ENCODE measurements at places on chromosomes 12 and 14. TPM values are rescaled to one million over a fixed set of nuclear protein-coding genes. Genes with fewer than 3 reads are reported as not detected.

GRCh38 chr12:116338064-116338846, 60.8 kb upstream of the MED13L start:
- no peak overlapping the region for H3K27ac ChIP-seq
- no peaks in the 10 kb centered on the region for H3K4me1 ChIP-seq
- no peak for DNase-seq
- no peak overlapping the region for H3K4me3 ChIP-seq
- H3K36me3 ChIP-seq = no peaks in the 10 kb centered on the region

DNA sequence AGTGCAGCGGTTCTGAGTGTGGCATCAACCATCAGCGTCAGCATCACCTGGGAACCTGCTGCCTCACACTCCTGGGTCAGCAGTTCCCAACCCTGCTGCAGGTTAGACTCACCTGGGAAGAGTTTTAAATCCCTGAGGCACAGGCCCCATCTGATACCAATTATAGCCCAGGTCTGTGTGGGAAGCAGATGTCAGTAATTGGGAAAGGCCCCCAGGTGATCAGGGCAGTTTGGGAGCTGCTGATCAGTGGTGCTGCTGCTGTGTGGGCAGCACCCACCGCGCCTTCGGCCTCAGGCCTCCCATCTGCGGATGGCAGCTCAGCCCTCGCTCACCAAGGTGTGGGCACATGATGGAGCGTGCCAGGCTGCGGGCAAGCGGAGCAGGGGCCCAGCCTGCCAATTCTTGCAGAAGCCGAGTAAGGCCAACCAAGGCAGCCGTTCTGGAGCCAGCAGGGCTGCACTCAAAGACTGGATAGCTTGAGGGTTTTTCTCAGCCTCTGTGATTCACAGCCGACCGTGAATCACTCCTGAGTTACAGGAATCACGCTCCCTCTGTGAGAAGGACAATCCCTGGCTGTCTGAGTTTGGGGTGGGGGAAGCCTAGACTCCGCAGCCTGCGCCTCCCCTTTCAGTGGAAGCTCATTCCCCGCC, 155.6 kb upstream of the SFSWAP start:
- H3K4me1 ChIP-seq = no peaks in the 10 kb centered on the region
- H3K4me3 ChIP-seq = no peak overlapping the region
- H3K36me3 ChIP-seq = no peaks in the 10 kb centered on the region
- no peak for DNase-seq
- no peaks in the 10 kb centered on the region for H3K27me3 ChIP-seq

Gene APAF1
- 16.1 TPM for total RNA-seq

GRCh38 chr12:103589517-103589916, 2.4 kb downstream of the STAB2 start:
- H3K36me3 ChIP-seq = no peaks in the 10 kb centered on the region
- no peak for DNase-seq
- no peak overlapping the region for H3K27ac ChIP-seq
- no peaks in the 10 kb centered on the region for H3K27me3 ChIP-seq
